ENCODE measurements at places on chromosomes 12 and 14.

- no peak for DNase-seq
These were observed at the start of gene MMP14 for GRCh38 chr14:22836301-22837113. TSS of gene MMP14 (plus strand) at chr14:22836585. CDS start at chr14:22836818, 233 bp downstream.

DNA sequence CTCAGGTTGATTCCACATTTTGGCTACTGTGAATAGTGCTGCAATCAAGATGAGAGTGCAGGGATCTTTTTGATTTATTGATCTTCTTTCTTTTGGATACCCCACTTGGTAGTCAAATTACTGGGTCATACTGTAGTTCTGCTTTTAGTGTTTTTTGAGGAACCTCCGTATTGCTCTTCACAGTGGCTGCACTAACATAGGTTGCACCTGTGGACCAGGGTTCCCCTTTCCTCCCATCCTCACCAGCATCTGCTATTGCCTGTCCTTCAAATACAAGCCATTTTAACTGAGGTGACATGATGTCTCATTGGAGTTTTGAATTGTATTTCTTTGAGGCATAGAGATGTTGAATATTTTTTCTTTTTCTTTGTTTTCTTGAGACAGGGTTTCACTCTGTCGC is 152.5 kb upstream of the TMEM132C start:
- no peak for DNase-seq

- no peak for DNase-seq
These were observed 23.6 kb downstream of the MMAB start for GRCh38 chr12:109549613-109550270.

DNA sequence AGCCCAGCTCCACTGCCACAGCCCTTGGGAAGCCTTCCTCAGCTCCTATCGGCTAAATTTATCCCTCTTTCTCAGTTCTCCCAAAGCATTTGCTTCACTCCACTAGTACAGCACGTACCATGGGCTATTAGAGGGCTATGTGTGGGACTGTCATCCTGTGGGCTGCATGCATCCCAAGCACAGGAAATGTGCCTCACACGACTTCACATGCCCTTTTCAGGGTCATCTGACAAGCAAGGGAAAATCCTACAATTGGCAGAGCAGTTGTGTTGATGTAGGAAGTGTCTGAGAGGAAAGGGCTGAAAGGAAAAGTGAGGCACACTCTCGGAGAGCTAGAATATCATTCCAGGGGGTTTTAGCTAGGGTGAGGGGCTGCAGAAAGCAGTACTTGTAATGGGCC is 47.6 kb downstream of the NINJ2 start:
- DNase-seq, result peak; percentile 17

DNA sequence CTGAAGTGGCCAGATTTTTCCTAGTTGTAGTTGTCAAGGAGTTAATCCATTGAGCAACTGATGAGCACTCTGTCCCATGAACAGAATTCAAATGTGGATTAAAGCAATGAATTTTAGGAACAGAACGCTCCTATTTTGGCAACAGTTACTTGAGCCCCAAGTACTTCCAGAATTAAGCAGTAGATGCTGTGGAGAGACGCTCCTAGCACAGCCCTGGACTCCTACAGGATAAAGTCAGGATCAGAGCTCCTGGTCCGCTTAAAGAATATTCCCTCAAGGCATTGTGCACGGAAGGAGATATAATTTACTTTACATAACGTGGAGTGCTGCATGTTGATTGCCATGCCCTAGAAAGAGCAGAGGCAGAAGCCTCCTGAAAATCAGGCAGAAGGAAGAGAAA is 53.4 kb downstream of the FLRT2 start:
- no peak for DNase-seq

GRCh38 chr12:5912437-5913334 is 32.4 kb downstream of the ANO2 start:
- DNase-seq, result no peak

DNA sequence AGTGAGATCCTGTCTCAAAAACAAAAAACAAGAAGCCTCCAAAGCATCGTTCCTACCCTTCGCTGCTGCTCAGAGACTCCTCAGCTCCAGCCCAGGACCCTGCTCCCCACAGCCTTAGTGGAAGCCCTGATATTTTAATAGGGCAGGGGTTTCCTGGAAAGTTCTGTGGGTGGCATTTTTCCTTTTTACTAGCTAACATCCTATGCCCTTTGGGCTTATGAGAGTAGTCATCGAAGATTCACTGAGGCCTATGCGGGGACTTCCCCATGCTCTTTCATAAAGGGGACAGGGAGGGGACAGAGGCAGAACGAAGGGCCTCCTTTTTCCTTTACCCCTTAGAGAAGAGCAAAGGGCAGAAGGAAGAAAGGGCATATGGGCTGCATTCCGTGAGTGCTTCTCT is 8.3 kb downstream of the LAG3 start:
- no peak for DNase-seq

GRCh38 chr12:109433618-109434017 is 43.5 kb downstream of the KCTD10 start:
- DNase-seq, result no peak

GRCh38 chr12:76127588-76127987 is 43.1 kb upstream of the NAP1L1 start:
- DNase-seq, result no peak

- no peak for DNase-seq
These were observed 29.0 kb downstream of the CAPRIN2 start for GRCh38 chr12:30725739-30726138.

DNA sequence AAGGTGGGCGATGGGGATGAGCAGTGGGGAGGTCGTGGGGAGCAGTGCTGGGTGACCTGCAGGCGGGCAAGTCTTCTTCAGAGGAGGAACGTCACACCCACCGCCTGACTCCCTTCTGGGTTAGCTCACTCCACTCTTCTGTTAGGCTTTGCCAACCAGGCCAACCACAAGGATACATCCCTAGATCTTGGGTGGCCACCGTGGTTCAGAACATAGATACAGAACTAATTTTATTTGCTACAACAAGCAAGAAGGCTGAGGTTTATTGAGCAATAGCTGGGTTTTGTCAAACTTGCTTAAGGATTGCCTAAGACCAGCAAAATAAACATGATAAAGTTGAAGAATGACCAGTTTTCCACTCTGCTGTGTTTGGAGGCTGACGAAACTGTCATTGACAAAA is 109.4 kb downstream of the DACT1 start:
- DNase-seq, result no peak

DNA sequence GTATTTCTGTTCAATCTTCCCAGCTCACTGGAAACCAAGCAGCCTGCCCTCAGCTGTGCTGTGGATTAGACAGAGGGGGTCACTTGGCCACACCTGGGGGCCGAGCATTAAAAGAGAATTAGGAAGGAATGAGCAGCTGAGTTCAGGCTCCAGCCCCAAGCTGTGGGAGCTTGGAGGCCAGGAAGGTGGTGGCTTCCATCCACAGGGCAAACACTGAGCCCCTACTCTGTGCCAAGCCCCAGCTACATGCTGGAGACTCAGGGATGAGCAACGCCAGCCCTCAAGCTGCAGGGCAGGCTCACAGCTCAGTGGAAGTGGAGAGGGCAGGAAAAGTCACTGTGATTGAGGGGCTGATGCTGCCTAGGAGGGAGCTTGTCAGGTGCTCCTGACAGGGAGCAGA is 412.7 kb downstream of the BCL11B start:
- DNase-seq, result no peak

GRCh38 chr12:79141776-79142175 is 277.2 kb downstream of the SYT1 start:
- DNase-seq, result no peak

- DNase-seq, result peak; percentile 77
These were observed 23.6 kb downstream of the HSP90AA1 start for GRCh38 chr14:102063109-102063807.

DNA sequence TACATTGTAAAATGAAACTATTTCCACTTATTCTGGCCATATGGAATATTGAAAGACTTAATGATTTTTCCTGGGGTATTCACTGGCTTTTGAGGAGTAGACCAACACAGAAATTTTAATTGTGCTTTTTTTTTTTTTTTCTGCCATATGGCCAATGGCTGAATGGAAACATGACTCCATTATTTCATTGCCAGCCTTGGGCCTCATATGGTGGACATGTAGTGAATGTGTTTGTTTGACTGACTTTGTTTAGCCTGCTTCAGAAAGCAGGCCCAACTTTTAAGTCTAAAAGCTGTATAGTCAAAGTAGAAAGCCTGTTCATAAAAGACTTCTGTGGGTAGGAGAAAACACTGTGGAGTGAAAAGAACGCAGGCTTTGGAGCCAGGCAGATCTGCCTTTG is 2.4 kb downstream of the GNG2 start:
- DNase-seq, result no peak

DNA sequence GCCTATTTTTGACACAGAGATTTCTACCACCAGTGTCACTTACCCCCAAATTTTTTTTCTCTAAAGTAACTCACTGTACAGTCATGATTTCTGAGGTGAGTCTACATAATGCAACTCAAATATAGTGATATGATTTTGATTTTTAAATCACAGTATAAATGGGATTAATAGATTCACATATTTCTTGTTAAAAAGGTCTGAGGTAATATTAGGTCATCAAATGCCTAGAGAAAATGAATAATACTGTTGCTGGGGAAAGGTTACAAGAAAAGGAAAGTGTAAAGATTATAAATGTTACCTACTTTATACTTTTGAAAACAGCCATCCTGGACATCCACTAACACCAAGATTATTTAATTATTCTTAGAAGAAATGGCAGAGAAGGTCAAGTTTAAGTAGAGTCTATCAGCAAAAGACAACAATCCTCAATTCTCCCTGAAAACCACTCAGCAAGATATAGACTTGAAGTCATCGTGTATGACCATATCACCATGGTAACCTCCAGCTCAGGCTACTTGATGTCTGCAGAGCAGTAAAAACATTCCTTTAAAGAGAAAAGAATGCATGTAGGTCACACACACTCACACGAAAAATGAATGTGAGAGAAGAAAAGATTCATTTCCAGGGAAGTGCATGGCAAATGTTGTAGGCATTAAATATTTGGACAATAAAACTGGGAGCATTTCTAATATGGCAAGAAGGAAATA is 58.7 kb downstream of the CCDC59 start:
- no peak for DNase-seq

DNA sequence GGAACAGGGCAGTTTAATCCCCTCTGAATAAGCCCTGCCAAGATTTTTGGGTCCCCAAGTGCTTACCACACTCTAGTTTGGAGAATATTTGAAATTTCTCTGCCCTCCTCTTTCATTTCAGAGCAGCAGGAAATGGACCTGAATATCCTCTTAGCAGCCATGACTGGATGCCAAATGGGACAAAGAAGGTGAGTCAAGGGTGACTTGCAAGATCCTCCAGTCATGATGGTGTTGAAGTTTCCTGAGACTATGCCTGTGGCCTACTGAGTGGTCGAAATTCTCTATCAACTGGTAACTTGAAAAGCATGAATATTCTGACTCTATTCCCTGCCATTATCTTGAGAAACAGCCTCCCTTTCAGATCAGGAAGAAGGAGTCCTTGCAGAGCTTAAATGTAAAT is 1674.7 kb upstream of the SEL1L start:
- no peak for DNase-seq

- DNase-seq, result no peak
These were observed 40.1 kb downstream of the KIAA0586 start for GRCh38 chr14:58467575-58467974.

- peak; percentile 58 for DNase-seq
These were observed 6.4 kb downstream of the ITGB7 start for GRCh38 chr12:53200458-53201176.

DNA sequence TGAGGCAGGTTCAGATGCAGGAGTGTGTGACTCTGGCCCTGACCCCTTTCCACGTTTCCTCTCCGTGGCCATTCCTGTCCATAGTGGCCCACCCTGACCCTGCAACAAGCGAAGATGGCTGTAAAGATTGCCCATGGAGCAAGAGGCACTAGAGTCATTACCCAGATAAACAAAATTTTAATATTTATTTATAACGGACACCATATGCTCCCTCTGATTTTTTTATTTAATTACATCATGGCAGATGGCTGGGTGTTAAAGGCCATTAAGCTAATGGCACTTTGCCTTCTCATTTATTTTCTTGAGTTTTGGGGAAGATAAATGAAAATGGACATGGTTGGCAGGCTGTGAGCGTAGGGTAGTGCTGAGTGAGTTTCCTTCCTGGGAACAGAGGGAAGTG is 58.7 kb downstream of the WSCD2 start:
- no peak for DNase-seq

GRCh38 chr12:117438809-117439208 is 77.4 kb upstream of the NOS1 start:
- no peak for DNase-seq

- DNase-seq, result no peak
These were observed 18.0 kb downstream of the TUBA1A start for GRCh38 chr12:49170924-49171323.

- no peak for DNase-seq
These were observed 29.6 kb downstream of the FLVCR2 start for GRCh38 chr14:75607842-75608640.

DNA sequence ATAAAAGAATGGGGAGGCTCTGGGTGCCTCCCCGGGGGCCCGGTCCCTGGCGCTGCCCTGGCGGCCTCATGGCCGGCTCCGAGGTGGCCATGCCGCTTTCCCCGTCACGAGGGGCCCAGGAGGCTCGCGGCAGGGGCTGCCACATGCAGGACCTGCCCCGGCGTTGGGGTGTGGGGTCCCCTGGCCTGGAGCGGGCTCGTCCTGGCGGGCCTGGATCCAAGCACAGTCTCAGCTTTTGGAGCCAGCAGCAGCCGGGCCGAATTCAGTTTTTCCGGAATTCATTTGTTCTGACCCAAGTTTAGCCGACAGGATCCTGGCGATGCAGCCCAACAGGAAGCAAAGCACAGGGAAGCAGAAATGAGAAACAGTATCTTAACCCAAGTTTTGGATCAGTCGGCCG is 26.4 kb upstream of the AEBP2 start:
- no peak for DNase-seq

DNA sequence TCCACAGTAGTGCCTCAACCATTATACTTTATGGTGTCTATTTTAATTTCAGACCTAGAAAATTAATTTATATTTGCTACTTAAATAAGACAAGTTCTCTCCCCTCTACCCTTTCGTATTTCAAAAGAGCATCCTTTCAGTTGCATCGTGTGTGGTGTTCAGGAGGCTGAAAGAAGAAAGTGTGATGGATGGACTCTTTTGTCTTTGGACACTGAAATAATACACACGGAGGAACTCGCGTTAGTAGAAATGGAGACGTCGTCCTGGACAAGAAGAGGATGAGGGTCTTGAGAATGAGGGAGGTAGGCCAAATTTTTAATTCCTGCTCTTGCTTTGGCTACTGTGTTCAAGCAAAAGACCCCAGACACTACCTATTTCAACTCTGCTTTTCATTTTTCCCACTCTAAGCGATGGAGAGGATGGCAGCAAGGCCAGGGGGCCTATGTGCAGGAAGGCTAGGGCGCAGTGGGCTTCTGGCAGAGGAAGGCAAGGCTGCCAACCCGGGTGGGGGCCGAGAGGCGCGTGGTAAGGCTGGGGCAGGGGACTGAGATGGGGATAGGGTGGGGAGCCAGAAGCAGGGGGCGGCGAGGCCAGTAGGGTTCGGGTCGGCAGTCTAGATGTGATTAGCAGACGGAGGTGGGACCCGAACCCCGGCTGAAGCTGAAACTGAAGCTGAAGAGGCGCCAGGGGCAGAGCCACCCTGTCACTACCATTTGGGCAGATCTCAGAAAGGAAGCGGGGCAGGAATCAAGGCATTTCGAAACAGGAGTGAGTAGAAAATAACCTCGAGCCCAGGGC is 722 bp downstream of the TMED8 start:
- no peak for DNase-seq

- DNase-seq, result no peak
These were observed 354.0 kb downstream of the FLRT2 start for GRCh38 chr14:85883966-85884365.

- DNase-seq, result no peak
These were observed 5.0 kb upstream of the SETD1B start for GRCh38 chr12:121798787-121799155.

Measured in activated T-cell treated with anti-CD3 and anti-CD28 coated beads, Interleukin-2, amount 50 U/mL, for 24 hours (primary cell).